Activated naive CD4-positive, alpha-beta T cell treated with anti-CD3 and anti-CD28 coated beads for 36 hours (primary cell): ENCODE measurements at places on chromosomes 1 and 21.

- peak; percentile 39 for DNase-seq
These were observed 251.2 kb downstream of the RRAGC start for GRCh38 chr1:38608202-38608864.

- DNase-seq: no peak
These were observed 1.6 kb downstream of the RPF1 start for GRCh38 chr1:84480650-84481049.

DNA sequence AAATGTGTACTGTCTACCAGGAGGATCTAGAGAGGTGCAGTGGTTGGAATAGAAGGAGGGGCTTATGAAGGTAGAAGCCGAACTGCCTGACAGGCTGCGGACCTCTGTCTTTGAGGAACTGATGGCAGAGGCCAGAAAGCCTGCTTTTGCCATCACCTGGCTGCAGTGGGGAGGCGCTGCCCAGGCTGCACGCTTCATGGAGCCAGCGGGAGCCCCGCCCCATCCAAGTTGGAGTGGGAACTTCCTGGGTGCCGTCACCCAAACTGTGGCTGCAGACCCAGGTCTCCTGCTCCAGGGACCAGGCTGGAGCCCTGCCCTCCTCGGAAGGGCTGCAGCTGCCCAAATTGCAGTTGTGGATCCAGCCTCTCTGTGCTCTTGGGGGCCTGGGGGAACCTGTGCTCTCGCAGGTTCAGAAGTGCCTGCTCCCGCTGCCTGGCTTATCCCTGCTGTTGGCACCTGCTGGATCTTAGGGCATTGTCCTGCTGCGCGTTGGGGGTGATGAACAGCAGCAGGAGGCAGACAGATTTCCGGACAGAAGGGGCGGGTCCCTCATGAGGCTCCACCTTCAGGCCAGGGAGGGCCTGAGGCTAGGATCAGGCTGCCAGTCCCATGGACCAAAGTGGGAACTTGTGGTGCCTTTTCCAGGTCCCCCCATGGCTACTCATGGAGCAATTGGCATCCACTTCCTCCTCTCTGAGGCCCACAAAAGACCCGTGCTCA, 118.0 kb upstream of the PLPPR4 start:
- no peak for DNase-seq

- DNase-seq: no peak
These were observed 6.4 kb upstream of the TIPRL start for GRCh38 chr1:168172250-168172915.

- DNase-seq: peak; percentile 70
These were observed 41.6 kb downstream of the FAAP20 start for GRCh38 chr1:2152954-2153353.

GRCh38 chr1:17569200-17570139, 30.0 kb downstream of the ARHGEF10L start:
- DNase-seq: no peak

- peak; percentile 2 for DNase-seq
These were observed 36.5 kb downstream of the ZBTB17 start for GRCh38 chr1:15939181-15940109.

DNA sequence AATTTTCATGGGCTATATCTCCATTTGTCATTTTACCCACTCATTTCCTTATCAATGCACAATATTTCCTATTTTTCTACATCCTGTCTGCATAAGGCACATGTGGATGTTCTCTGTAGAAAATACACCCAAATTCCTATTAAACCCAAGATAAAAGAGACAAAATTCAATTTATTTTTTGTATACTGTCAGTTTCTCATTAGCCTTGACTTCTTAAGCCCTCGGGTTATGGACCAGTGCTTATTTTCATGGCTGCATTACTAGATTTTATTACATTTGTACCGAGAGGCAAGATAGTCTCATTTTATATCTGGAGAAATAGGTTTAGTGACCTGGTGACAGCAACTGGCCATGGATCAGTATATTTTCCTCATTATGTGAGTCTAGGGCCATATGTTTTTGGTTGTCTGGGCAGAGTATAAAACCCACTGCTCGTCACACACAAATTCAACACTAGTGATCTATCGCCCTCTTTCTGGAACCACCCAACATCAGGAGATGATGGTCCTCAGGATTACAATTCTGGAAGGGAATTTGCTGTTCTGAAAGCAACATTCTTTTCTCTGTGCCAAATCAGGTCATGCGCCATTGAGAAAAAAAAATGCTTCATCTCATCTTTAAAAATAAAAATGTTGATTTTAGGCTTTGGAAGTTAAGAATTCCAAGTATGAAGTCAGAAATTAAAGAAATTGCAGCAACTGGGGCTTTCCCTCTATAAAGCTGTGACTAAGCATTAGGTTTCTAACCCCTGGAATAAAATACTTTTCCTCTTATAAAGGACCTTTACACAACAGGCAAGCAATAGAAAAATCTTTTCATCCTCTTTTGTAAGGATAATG, 81.4 kb downstream of the ASTN1 start:
- no peak for DNase-seq

- DNase-seq: no peak
These were observed 112.6 kb upstream of the B3GALT2 start for GRCh38 chr1:193299038-193299437.

GRCh38 chr1:78061825-78062523, 16.2 kb downstream of the GIPC2 start:
- DNase-seq: no peak

DNA sequence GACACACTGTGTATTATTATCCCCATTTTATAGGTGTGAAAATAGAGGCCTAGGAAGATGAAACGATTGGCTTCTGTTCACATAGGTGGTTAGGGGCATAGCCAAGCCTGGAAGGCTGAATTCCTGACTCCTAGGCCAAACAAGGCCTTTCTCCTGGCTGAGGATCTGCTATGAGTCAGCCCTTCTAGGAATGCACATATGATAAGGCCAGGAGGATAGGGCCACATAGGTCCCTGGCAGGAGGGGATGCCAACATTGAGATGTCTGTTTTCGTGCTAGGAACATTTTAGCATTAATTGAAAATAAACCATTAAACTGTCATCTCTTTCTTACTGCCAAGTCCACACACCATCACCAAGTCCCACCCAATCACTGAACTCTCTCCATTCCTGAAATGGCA, 9.2 kb downstream of the CSMD2 start:
- DNase-seq: no peak

DNA sequence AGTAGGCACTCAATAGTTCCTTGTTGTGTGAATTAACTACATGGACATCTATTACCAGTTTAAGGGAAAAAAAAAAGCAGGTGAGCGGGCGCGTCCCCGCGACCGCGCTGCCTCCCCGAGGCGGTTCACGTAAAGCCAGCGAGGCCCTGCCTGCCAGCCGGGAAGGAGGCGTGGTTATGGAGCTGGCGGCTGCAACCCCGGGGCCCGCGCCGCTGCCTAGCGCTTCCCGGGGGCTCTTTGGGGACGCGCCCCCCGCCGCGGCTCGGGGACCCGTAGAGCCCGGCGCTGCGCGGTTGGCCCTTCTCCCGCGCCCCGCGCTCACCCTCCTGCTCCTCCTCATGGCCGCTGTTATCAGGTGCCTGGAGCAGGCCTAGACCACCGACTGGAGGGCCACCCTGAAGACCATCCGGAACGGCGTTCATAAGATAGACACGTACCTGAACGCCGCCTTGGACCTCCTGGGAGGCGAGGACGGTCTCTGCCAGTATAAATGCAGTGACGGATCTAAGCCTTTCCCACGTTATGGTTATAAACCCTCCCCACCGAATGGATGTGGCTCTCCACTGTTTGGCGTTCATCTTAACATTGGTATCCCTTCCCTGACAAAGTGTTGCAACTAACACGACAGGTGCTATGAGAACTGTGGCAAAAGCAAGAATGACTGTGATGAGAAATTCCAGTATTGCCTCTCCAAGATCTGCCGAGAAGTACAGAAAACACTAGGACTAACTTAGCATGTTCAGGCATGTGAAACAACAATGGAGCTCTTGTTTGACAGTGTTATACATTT, 2.6 kb upstream of the CC2D1B start:
- DNase-seq: peak; percentile 75

- DNase-seq: no peak
These were observed 124.1 kb downstream of the DPYD start for GRCh38 chr1:97796711-97797110.

- DNase-seq: peak; percentile 20
These were observed 203.2 kb downstream of the RHOU start for GRCh38 chr1:228938537-228938901.

DNA sequence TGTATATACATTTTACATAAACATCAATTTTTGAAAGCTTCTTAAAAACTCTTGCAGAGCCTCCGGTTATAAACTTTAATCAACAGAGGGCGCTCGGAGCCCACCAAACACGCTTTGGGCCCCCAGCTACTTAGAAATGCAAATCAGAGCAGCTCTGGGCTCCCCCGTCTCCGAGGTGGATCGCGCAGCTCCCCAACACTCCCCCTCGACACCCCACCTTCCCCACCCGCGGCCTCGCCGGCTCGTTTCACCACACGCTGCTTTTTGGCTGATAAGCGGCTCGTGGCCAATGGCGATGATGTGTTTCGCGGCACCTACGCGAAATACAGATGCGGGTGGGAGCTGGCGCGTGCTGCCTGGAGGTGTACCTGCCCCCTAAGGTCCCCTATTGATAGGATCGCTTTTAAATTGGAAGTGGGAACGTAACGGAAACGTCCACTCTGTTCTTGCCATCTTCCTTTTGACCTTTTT, 1.7 kb upstream of the KIF26B start:
- DNase-seq: peak; percentile 84

- DNase-seq: no peak
These were observed 128.6 kb downstream of the HUNK start for GRCh38 chr21:32001390-32001789.

DNA sequence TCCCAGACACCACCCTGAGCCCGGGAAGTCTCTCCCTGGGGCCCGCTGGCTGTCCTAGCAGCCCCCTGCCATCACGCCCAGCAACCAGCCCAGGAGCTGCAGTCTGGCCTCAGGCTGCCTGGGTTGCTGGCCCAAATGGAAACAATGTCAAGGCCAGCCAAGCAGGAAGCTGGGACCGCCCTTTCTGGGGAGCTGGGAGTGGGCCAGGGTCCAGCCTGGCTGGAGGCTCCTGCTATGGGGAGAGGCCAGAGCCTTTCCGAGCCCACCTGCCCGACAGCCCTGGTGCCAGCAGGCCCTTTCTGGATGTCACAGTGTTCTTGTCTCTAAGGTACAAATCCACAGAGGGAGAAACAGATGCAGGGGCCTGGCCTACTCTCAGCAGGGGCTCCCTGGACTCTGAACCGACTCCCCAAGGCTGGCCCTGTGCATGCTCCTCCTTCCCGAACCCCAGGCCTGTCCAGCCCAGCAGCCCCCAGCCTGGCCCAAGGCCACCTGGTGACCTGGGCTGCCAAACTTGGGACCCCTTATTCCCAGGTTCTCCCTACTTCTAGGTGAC, 1.2 kb upstream of the MMEL1 start:
- no peak for DNase-seq

DNA sequence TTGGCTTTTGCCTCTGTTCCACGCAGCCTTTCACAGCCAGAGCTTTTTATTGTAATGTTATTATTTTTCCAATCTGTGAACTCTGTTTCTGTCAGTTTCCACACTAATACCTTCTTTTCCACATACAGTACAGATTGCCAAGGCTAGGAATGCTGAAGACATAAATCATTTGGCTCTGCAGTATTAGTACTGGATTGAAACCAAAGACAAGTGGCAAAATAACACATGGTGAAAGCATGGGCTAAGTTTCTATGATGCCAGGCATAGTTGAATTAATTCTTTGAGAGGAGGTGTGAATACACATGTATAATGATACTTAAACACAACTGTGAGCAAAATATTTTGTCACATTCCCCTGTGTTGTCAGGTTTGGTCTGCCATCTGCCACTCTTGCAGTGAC, 73.5 kb downstream of the TMEM200B start:
- DNase-seq: no peak

DNA sequence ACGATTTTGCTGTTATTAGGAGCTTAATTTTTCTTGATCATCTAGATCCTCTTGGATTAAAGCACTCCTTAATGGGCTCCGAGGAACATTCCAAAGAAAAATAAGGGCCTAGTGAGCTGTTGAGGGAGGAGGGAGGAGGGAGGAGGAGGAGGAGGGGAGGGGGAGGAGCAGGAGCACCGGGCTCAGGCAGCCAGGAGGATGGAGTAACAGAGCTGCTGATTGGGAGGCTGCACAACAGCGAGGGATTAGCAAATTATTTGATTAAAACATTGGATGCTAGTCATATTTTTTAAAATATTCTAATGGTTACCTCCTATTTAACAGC, 302.1 kb upstream of the RRP15 start:
- no peak for DNase-seq

GRCh38 chr1:231691618-231692259, 65.1 kb downstream of the DISC1 start:
- no peak for DNase-seq

GRCh38 chr1:229210844-229211243, 60.1 kb upstream of the RAB4A start:
- DNase-seq: no peak

- no peak for DNase-seq
These were observed 1.7 kb downstream of the CNTN2 start for GRCh38 chr1:205044741-205045140.

GRCh38 chr1:225941187-225941941, at the start of gene LEFTY2:
LEFTY2 (minus strand) TSS chr1:225941220; CDS start chr1:225941140, 80 bp downstream.
- no peak for DNase-seq

GRCh38 chr1:160953030-160953429, 1.6 kb downstream of the ITLN2 start:
- no peak for DNase-seq

DNA sequence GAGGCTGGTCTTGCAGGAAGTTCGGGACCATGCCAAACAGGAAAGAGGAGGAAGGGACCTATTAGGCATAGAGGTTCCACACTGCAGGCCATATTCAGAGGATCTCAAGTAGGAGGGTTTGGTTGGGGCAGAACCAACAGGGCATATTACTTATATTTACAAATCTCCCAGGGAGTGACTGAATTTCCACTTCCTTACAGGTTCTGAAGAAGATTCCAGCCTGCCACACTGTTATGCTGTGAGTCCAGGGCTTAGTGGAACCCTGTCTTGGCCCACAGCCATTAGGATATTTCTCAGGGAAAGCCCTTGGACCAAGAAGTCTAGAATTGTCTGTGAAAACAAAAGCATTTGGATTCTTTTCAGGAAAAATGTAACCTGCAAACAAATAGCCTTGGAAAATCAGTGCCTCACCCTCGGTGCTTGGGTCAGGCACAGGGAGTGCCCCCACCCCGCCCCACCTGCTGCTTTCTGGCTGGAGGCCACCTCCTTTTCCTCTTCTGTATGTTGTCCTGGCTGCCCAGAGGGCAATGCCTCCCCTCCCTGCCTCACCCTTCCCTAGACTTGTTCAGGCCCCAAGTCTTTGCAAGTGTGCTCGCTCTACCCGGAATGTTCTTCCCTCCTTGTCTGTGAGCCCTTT, 41.0 kb upstream of the JUN start:
- DNase-seq: no peak

- DNase-seq: peak; percentile 46
These were observed 38.1 kb upstream of the SYT14 start for GRCh38 chr1:209899948-209900347.

DNA sequence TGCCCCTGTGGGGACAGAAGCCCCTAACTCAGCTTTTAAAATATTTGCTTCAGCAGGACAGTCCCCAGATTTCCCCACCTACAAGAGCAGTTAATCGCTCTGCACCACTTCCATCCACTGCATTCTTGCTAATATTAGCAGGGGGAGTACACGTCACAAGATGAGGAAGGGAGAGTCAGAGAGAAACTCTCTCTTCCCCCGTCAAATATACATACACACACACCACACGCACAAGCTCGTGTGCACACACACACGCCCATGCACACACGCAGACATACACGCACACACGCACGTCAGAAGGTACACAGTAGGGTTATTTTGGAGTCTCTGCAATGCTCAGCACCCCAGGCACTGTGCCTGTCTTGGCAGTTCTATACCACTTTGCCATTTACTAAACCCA, 2.1 kb downstream of the CLCA1 start:
- no peak for DNase-seq

- no peak for DNase-seq
These were observed 387.9 kb downstream of the NUF2 start for GRCh38 chr1:163709636-163710035.

- no peak for DNase-seq
These were observed 12.4 kb downstream of the NT5C1A start for GRCh38 chr1:39659538-39659937.
